KBM-7 (cell line): ENCODE measurements at places on chromosomes 12 and 14.

GRCh38 chr12:114512351-114512750, 106.4 kb upstream of the TBX5 start:
- DNase-seq, result no peak

GRCh38 chr14:73502017-73502619, 11.4 kb downstream of the RIOX1 start:
- no peak for DNase-seq

GRCh38 chr12:71439613-71440344, at the start of gene LGR5:
Gene LGR5 (plus strand): TSS chr12:71439798. CDS start chr12:71440081, 283 bp downstream.
- peak; percentile 25 for DNase-seq

- peak; percentile 82 for DNase-seq
Measured at GRCh38 chr14:103762541-103762940, 46.9 kb downstream of the ZFYVE21 start.
